ENCODE measurements at places on chromosomes 12 and 14. TPM values are rescaled to one million over a fixed set of nuclear protein-coding genes. Genes with fewer than 3 reads are reported as not detected.

Gene VWF
- polyA plus RNA-seq = 97.0 TPM

Gene TSHR
- 0.16 TPM for polyA plus RNA-seq

Gene TRHDE
- polyA plus RNA-seq = 1.9 TPM

Gene PTGER2
- polyA plus RNA-seq = 6.1 TPM

Gene B4GALNT1
- 2.7 TPM for polyA plus RNA-seq

Gene PTPRB
- polyA plus RNA-seq = 15.9 TPM

Gene KRT6C
- polyA plus RNA-seq = not detected

Gene SCNN1A
- 10.4 TPM for polyA plus RNA-seq

Gene PIANP
- 11.4 TPM for polyA plus RNA-seq

Gene RDH11
- 63.8 TPM for polyA plus RNA-seq

Gene P2RX7
- 2.0 TPM for polyA plus RNA-seq

Gene FAR2
- polyA plus RNA-seq = 8.3 TPM

Gene RERG
- 20.2 TPM for polyA plus RNA-seq

Gene ASIC1
- 5.4 TPM for polyA plus RNA-seq

Gene CNTN1
- polyA plus RNA-seq = 67.0 TPM

Gene OVCH1
- 0.05 TPM for polyA plus RNA-seq

Gene FAM222A
- polyA plus RNA-seq = 1.2 TPM

Gene CLEC6A
- not detected for polyA plus RNA-seq

Gene FAM216A
- polyA plus RNA-seq = 10.7 TPM

Gene CHURC1
- 69.6 TPM for polyA plus RNA-seq

Gene LALBA
- polyA plus RNA-seq = not detected
